C1 segment of cervical spinal cord (tissue), 14 donors: ENCODE measurements at places on chromosomes 5 and 9.

DNA sequence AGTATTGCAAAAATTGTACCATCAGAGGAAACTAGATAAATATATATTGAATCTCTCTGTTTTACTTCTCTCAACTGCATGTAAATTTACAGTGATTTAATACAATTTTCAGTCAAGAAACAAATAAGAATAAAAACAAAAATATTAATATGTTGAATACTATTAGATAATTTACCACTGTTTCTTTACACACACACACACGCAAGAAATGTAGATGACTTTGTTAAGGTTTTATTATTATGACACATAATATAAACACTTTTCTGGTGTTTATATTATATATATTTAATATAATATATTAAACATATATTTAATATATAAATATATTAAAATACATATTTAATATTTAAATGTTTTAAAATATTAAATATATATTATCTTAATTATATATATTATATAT is 814.3 kb upstream of the CDH10 start:
- DNase-seq: no peak

- no peak for DNase-seq
Measured at GRCh38 chr5:39473156-39473775, 48.5 kb upstream of the DAB2 start.

DNA sequence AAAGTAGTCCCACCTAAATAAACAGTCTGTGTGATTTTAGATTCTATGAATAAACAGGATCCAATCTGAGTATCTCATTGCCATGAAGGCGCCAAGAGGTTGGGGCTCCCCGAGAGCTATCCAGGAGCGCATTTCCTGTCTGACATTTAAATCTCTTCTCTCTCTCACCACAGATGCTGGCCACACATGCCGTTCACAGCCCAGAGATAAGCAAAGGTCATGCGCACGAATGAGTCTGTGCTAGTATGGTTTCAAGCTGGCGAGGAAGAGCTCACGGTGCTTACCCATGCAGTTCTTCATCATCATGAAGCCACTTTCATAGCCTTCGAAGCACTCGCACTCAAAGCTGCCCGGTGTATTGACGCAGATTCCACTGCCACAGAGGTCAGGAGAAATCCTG is 199.4 kb downstream of the FBN2 start:
- DNase-seq: no peak

GRCh38 chr5:79827159-79827629 is 137.6 kb downstream of the CMYA5 start:
- no peak for DNase-seq

GRCh38 chr9:104448036-104448435 is 56.0 kb upstream of the OR13F1 start:
- DNase-seq: no peak

- no peak for DNase-seq
Measured at GRCh38 chr9:126556560-126557250, 57.0 kb upstream of the LMX1B start.

GRCh38 chr5:2563046-2563445 is 188.4 kb downstream of the IRX2 start:
- DNase-seq: no peak

DNA sequence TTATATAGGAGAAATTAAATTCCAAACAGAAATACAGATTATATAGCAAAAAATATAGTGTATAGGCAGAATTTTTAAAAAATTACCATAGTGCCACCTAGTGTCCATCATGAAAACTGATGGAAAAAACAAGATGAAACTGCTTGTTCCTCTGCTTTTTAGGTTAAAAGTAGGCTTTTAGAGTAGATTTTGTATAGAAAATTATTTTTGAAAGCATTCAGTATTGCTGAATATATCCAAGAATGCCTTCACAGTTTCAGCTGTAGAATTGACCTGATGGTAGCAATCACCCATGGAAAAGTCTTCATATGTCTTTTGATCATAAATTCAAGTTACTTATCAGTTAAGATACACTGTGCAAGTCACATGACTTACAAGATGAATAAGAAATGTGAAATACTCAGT is 19.7 kb downstream of the RIOK2 start:
- DNase-seq: no peak

GRCh38 chr5:119395080-119395836 is 39.4 kb downstream of the TNFAIP8 start:
- no peak for DNase-seq

GRCh38 chr5:141623186-141623585 is 4.4 kb upstream of the DIAPH1 start:
- no peak for DNase-seq

DNA sequence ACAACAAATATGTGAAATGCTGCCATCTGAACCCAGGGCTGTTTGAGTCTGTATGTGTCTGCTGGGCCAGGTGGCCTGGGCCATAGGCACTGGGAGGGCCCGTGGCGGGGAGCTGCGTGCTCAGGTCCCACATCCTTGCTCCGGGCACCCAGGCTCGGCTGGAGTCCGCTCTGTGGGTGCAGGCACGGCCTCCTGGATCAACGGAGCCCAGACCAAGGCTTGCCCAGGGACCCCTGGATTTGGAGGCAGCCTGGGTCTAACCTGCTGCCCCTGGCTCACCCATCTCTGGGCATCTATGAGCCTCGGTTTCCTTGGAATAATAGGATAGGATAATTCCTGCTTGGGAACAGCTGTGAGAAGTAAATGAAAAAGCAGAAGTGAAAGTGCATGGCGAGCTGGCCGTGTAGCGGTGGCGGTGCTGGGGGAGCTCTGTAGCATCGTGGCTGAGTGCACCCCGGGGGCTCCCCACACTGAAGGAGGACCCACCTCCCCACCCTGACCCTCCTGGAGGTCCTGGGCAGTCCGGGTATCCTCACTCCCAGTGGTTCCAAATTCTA is 1.2 kb downstream of the CDHR2 start:
- no peak for DNase-seq

GRCh38 chr9:88786291-88787079 is 204.8 kb upstream of the S1PR3 start:
- no peak for DNase-seq

- DNase-seq: no peak
Measured at GRCh38 chr5:37619353-37619752, 220.5 kb downstream of the GDNF start.

- DNase-seq: no peak
Measured at GRCh38 chr5:141343953-141344463, 379 bp downstream of the PCDHGA3 start.

DNA sequence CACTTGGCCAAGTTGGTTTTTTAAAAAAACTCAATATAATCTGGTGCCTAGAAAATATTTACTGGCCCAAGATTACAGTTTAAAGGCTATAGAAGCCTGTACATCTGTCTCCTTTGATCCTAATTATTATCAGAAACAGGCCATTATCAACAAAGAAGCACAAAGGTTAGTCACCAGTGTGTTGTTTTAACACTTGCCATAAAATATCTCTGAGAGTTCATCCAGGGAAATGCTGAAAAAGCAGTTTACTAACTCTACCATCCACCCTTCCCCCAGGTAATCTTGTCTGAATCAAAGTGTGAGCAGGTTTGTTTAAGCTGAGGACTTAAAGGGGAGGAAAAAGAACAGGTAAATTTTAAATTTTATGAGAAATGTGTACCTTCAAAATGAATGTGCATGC is 13.3 kb upstream of the TRPM6 start:
- no peak for DNase-seq

DNA sequence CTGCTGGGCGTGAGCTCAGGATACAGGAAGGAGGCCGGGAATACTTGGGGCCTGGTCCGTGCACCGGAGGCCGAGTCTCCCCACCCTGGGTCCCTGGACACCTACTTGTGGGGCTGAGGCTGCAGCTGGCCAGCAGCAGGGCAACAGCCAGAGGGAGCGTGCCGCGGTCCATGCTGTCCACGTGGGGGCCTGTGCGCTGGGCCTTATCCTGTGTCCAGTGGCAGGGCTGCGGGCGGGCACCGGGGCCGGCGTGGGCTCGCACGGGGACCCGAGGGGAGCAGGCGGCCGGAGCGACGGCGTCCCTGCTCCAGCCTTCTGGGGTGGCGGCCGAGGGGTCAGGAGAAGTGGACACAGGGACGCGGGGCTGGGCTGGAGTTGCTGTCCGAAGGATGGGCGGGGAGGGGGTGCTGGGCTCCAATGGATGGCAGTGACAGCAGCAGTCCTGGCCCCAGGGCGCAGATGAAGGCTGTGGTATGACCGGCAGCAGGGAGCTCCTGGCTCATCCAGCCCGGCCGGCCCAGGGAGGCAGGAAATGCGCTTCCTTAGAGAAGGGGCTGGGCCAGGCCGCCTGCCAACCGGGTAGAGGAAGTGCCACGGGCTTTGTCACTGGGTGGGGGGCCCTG is at the start of gene ENG:
Gene ENG (minus strand): TSS at position 475 of the 623 bp plus-strand sequence. CDS start 303 bp downstream, at position 172.
- DNase-seq: peak; percentile 26

- DNase-seq: no peak
Measured at GRCh38 chr9:36222449-36222848, 31.7 kb downstream of the CLTA start.

- DNase-seq: no peak
Measured at GRCh38 chr9:90734631-90735030, 67.0 kb upstream of the SYK start.

- DNase-seq: no peak
Measured at GRCh38 chr5:174387448-174387847, 336.9 kb upstream of the MSX2 start.

GRCh38 chr5:120678279-120678678 is 214.2 kb downstream of the PRR16 start:
- no peak for DNase-seq

DNA sequence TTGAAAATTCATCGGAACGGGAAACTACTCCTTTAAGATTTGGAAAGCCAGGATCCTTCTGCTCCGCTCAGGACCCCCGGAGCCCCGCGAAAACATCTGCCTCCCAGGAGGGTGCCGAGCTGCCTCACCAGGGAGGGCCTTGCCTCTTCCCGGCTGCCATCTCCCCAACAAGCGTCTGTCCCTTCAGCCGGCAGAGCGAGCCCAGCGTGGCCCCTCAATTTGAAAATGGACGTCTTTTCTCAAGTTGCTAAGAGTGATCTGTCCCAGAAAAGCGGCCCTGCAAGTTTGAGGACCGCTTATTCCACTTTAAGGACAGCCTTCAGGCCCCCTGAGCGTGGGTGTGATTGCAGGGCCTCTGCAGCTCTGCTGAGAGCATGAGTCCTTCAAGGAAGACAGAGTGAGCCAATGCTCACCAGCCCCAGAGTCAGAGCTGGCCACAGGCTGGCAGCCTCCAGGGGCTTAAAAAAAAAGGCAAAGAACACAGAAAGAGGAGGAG is 101.3 kb downstream of the PHF2 start:
- no peak for DNase-seq

- DNase-seq: no peak
Measured at GRCh38 chr5:114152656-114153360, 209.1 kb upstream of the KCNN2 start.

GRCh38 chr9:79768194-79768593 is 196.4 kb downstream of the TLE4 start:
- no peak for DNase-seq

DNA sequence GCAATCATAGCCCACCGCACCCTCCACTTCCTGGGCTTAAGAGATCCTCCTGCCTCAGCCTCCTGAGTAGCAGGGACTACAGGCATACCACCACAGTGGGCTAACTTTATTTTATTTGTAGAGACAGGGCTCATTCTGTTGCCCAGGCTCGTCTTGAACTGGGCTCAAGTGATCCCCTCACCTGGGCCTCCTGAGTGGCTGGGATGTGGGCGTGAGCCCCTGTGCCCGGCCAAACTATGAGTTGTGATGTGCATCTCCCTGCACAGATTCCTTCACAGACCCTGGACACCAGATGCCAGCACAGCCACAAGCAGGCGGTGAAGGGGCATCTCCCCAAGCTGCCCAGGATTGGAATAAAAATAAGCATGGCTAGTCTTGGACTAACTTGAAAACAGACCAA is 244.9 kb upstream of the IRX1 start:
- no peak for DNase-seq

DNA sequence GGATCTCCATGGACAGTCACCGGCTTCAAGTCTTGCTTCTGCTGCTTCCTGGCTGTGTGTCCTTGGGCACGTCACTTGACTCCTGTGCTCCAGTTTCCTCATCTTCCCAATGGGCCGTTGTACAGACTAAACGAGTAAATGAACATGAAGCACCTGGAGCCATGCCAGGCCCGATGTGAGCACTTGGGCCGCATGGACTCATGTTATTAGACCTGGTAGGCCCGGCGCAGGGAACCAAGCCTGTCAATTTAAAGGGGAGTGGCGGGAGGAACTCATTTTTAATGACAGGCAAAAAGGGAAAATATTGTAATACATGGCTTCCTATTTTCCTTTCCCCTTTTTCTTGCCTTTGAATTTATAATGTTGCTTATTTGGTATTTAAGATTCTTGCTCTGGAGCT is 47.5 kb downstream of the TENT4A start:
- no peak for DNase-seq

DNA sequence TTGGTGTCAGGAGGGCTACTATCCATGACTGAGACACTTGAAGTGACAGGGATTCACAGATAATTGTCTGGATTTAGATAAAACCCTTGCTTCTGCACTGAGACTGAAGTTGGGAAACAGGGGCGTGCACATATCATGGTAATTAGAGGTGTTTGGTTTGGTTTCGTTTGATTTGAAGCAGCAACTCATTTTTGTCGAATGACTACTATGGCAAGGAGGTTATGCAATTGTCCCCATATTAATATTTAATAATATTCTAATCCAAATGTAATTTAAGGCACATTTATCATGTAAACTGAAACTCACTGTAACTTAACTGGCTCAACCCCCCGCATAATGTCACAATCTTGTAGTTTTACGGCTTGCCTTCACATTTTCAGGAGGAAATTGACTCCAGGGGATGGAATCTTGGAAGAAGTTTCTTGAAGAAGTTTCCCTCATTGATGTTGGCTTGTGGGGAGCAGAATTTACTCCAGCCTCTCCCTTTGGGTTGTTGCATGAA is 12.5 kb downstream of the ZNF366 start:
- DNase-seq: no peak

GRCh38 chr9:72280913-72281500 is 84.0 kb downstream of the ZFAND5 start:
- DNase-seq: peak; percentile 43

GRCh38 chr5:36422952-36423351 is 121.2 kb upstream of the RANBP3L start:
- DNase-seq: no peak

- no peak for DNase-seq
Measured at GRCh38 chr5:154324033-154324432, 121.8 kb upstream of the SAP30L start.

GRCh38 chr9:105051897-105052296 is 123.9 kb upstream of the ABCA1 start:
- DNase-seq: no peak

DNA sequence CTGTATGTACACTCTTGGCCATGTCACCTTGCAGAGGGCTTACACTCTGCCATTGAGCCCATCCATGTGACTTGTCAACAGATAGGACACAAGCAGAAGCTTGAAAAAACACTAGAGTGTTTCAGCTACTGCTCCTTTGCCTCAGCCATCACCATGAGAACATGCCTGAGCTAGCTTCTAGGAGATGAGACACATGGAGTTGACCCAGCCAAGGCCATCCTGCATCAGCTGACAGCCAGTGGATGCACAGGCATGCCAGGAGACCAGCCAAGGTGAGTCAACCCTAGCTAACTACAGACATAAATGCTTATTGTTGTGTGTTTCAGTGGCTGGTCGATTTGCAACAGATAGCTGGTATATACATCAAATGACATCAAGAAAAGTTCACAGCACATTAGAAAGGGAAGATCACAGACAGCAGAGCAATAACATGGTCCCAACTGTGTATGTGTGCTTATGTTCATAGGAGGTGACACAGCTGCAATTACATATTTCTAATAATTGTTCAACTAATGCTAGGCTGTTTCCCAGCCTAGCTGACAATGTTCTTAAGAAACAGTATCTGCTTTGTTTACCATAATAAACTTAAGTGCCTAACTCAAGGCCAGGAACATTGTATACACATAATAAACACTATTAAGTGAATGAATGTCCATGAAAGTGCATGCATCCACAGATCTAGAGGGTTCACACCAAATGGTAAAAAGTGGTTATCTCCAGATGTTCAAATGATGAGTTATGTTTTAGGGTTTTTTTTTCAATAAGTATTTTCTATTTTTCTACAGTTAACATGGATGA is 105.7 kb downstream of the SPOCK1 start:
- no peak for DNase-seq
